Endothelial cell (in vitro differentiated cells): ENCODE measurements at places on chromosomes 6 and 20.

GRCh38 chr6:141033101-141033500, 1099.6 kb upstream of the GJE1 start:
- DNase-seq: no peak

- no peak for DNase-seq
Measured at GRCh38 chr20:47659904-47660601, 125.2 kb downstream of the SULF2 start.

DNA sequence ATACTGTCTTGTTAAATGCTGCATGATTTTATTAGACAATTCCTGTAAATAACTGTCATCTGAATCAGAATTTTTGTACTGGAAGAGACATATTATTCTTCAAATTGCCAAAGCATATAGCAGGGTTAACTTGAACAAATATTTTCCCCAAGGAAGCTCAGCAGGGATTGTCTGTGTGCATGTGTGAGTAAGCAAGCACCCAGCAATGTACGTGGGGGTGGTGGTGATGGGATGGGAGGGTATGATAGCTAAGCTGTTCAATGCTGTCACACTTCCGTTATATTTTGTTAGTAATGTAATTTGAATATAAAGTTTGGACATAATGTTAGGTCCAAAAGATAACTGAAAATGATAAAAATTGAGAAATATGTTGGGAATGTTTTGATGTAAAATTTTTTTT, 118.1 kb downstream of the MYB start:
- no peak for DNase-seq

DNA sequence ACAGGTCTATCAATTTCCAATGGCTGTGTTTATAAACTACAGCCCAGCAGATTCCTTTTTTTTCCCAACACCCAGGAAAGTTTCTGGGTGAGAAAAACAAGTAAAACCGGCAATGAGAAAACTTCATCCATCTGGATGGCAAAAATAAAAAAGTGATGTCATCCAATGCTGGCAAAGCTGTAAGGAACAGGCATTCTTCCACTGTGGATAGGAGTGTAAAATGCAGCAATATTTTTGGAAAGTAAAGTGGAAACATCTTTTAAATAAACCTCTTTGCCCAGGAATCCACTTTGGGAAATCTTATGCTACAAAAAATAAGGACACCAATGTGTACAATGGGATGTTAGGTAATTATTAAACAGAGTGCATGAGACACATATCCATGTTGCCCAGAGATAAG, 102.1 kb upstream of the NT5E start:
- DNase-seq: no peak

DNA sequence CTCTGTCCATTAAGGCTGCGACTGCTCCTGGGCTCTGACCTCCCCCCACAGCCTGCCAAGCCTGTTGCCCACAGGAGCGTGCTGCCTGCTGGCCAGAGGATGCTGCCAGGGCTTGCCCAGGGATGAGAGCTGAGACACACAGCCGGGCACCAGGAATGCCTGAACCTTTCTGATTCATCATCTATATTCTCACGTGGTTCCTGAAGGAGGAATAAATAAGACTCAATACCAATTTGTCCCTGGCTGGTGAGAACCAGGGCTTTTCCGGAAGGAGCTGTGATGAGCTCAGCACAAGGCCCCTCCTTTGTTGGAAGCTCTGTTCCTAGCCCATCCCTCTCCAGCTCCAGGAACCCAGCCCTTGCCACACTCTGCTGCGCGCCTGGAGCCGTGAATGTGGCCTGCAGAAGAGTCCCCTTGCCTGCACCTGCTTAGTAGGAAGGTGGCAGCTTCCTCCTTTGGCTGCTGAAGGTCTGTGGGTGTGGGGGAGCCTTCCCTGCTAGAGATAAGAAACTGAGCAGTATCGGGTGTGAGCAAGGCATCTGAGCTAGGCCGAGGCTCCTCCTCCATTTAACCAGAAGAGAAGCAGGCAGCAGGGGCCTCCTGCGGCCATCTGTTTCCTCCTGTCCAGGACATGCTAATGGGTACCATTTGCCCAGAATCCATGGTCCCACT, 37.9 kb downstream of the SYNDIG1 start:
- no peak for DNase-seq

DNA sequence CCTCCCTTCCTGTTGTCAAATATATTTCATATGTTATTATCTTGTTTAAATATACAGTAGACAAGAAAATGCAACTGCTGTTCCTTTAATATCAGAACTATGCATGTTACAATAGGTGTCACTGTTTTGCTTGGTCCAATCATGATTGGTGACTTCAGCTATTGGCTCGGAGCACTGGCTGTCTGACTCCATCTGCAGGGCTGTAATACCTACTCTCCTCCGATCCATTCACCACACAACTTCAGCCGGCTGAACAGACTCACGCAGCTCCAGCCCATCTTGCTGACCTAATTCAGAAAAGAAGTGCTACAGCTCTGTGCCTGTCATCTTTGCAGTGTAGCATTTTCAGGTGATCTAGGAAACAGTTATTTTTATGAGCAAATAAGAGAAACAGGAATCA, at the start of gene BTBD3:
Gene BTBD3 (plus strand): TSS at position 231 of the 400 bp plus-strand sequence. CDS start 383 bp downstream, outside the sequence.
- DNase-seq: no peak
